ENCODE measurements at places on chromosomes 11 and 22.
A peak's percentile ranks its signal among the peaks of the same experiment; 100 is the strongest.

GRCh38 chr11:1855886-1856265, 3.0 kb downstream of the LSP1 start:
- DNase-seq = no peak

DNA sequence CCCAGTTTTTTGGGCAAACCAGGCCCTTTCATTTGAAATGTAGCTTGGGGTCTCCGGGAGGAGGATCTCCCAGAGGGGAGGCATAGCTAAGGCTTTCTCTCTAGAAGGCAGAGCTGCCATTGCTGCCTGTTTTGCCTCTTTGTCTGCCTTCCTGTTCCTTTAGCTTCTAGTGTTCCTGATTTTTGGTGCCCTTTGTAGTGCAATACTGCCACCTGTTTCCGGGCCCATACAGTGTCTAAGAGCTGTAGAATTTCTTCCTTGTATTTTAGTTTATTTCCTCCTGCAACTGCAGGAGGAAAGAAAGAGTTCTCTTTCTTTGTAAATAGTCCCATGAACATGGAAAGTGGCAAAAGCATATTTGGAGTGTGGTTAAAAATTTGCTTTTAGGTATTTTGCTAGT, 19.3 kb upstream of the GLYATL1 start:
- no peak for DNase-seq

DNA sequence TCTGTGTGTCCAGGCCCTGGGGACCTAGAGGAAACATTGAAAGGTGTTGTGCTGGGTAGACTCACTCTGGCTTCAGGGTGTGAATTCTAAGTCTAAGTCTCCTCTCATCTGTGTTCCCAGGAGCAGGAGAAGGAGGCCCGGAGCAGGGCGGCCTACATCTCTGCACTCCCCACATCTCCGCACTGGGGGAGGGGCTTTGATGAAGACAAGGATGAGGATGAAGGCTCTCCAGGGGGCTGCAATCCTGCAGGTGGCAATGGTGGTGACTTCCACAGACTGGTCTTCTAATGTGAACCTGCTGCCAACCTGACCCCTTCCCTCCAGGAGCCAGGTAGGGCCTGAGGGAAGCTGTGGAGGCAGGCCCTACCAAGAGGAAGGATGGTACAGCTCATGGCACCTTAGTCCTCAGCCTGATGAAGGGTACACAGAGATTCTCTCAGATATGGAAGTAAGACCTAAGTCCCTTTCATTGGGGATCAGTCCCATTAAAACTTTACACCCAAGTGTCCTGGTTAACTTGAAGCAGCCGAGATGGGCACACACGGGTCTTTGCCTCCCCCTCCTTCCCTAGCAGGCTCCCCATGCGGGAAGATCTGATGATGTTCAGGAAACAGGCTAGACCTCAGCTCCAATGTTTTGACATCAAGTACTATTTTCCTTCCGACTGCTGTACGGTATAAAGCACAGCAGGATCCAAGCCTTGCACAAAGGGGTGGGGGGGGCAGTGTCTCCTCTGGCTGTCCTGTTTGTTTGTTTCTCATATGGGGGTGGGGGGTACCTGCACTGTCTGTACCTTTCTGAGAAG, 25.0 kb downstream of the USP35 start:
- no peak for DNase-seq

GRCh38 chr11:101030692-101031091, 98.9 kb downstream of the PGR start:
- no peak for DNase-seq

GRCh38 chr11:122756417-122756816, 81.9 kb upstream of the CRTAM start:
- peak; percentile 80 for DNase-seq

GRCh38 chr11:81022057-81022456, 1581.2 kb upstream of the TENM4 start:
- DNase-seq = no peak

DNA sequence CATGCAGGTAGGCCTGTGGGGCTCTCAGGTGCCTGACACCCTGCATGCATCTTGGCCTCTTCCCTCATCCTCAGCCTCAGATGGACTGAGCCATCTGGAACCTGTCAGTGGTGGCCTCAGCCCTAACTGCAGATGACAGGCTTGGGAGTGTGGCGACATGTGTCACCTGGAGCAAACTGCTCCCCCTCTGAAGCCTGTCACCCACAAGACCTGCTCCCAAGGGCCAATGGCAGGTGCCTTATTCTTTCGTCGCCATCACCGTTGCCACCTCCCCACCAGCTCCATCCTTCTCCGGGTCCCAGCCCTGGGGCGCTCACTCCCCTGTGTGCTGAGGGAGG, 3.6 kb upstream of the SEPTIN5 start:
- no peak for DNase-seq

GRCh38 chr11:95338430-95338991, 107.5 kb upstream of the SESN3 start:
- DNase-seq = no peak

DNA sequence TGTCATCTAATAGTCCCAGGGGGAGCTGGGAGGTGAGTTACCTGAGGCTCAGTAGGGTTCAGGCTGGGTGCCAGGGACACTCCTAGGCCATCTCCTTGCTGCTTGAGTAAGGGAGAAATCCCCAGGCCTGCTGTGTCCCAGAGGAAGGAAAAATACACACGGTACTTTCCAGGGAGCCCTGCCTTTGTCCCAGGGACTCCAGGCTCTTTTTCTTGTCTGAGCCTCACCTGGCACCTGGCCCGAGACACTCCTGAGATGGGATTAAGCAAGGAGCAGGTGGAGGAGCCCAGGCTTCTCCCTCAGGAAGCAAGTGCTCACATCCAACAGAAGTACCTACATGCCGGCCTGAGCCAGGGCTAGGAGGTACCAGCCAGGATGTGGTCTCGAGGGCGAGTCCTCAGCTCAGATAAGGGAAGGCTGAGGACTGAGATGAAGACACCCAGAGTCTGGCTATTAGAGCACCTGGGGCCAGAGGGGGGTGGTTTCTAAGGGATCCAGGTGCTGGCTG, 899 bp upstream of the KLHDC7B start:
- no peak for DNase-seq

- no peak for DNase-seq
Observed at GRCh38 chr11:72321381-72321996, 77.5 kb upstream of the PHOX2A start.

- no peak for DNase-seq
Observed at GRCh38 chr11:113255096-113255495, 59.3 kb upstream of the TTC12 start.

GRCh38 chr11:91163619-91164451, 941.0 kb upstream of the CHORDC1 start:
- no peak for DNase-seq

GRCh38 chr11:26947379-26947844, 46.5 kb upstream of the FIBIN start:
- no peak for DNase-seq

- no peak for DNase-seq
Observed at GRCh38 chr11:86167499-86168164, 76.9 kb upstream of the EED start.

DNA sequence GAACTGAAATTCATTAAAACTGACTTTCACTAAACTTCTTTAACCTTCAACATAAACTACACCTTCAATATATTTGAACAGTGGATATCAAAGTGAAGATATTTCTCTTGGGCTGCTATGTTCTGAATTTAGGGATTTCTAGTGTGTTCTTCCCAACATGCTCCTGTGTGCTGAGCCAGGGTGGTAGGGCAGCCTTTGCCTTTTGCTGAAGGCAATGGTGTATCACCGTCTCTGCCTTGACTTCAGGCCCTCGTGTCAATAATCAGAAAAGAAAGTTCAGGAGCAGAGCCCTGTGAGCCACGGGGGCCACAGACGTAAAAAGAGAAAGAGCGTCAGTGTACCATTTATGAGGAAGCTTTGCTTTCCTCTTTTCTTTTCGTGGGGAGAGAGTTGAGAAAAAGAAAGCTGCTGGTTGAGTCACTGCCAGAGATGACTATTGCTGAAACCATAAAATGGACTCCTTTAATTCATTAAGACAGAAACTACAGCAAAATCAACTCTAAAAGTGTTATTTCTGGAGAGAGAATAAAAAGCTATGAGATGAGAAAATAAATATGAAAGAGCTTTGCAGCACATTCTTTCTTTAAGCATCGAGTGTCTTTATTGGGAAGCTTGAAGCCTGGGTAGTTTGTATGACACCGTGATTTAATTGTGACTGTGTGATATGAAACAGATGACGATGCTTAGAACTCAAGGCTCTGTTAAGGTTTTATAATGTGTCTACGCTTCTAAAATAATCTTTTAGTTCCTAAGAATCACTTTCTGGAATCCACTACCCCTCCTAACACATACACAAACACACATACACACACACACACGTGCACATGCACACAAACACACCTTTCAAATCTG, 271.8 kb upstream of the MTNR1B start:
- peak; percentile 66 for DNase-seq

- DNase-seq = no peak
Observed at GRCh38 chr11:122077459-122077858, 38.6 kb downstream of the BLID start.

All from suppressor macrophage treated with lipopolysaccharide for 4 hours (primary cell).